ENCODE measurements at places on chromosomes 7 and 10.

DNA sequence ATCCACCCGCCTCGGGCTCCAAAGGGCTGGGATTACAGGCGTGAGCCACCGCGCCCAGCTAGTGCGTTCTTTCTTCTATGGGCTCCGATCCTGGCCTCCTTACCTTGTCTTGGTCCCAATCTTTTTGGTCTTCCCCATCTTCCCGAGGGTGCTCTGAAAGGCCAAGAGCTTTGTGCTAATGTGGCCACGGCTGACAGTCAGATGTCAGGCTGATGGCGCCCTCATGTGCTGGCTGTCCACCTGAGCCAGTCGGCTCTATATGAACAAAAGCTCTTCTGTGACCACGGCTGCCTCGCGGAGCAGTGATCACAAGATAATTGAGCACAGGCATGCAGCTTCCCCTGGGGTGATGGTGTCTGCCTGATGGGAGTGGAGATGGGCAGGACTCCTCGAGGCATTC is 11.0 kb upstream of the AHCYL2 start:
- DNase-seq: no peak

DNA sequence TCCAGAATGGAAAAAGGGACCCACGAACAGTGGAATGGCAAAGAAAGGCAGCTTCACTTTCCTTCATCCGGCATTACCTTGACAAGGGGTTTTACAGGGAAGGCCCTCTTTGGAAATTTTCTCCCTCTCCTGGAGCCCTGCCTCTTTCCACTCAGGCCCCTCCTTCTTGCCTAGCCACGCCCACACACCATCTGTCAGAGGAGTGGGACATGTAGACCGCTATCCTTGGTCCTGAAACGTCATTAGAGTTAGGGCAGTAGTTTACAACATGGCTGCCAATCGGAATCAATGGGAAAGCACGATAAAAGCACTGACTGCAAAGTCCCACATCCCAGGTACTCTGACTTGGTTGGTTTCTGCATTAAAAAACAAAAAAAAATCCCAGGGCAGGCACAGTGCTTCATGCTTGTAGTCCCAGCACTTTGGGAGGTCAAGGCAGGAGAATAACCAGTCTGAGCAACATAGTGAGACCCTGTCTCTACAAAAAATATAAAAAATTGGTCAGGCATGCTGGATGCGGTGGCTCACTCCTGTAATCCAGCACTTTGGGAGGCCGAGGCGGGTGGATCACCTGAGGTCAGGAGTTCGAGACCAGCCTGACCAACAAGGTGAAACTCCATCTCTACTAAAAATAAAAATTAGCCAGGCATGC is 96.4 kb downstream of the MARCHF5 start:
- DNase-seq: peak; percentile 48

DNA sequence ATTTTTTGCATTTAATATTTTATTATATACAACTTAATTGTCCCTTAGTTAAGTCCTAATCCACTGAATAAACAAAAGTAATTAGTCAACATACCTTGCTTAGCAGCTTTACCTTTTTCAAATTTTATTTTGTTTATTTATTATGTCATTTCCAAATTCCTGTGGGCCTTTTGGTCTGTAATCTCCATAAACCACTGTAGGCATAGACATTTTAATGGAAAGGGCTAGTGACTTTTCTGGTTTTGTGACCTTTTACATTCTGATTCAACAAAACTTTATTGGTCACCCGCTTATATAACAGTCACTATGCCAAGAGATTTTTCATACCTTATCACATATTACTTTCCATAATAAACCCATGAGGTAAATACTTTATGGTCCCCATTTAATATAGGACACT is 181.3 kb upstream of the PRPS1L1 start:
- no peak for DNase-seq

DNA sequence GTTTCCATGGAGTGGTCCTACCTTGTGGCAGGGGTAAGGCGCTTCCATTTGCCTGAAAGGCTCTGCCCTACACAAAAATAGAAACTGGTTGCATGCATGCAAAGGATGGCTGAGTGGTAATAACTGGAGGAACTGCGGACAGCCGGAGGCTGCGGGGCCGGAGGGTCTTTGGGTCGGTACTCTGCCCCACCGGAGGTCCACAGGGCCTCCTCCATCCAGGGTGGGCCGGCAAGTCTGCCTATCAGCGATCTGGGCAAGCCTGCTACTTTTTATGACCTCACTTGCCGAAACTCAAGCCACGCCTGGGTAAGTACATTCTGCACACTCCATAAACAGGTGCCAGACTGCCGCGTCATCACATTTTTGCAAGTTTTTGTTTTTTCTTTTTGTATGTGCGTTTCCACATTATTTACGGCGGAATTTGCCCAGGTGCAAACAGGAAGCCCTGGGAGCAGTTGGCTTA is 30.0 kb downstream of the TACC2 start:
- DNase-seq: no peak

GRCh38 chr7:74417419-74417971 is 36.2 kb upstream of the GTF2IRD1 start:
- peak; percentile 57 for DNase-seq

DNA sequence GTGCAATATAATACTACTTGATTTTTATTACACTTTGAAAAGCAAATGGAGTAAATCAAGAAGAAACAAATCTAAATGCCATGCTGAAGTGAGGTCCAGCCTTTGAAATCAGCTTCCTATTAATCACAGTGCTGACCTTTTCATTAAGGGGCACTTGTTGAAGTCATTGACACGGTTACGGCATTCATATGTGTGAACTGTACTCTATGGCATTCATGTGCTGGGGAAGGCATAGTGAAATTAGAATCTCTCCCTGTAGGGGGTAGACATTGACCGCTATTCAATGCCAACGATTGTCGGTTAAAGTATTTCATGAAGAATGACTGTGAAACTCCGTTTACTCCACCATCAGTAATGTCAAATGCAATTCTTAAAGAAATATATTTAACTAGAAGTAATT is 296.1 kb upstream of the SEMA3A start:
- no peak for DNase-seq

DNA sequence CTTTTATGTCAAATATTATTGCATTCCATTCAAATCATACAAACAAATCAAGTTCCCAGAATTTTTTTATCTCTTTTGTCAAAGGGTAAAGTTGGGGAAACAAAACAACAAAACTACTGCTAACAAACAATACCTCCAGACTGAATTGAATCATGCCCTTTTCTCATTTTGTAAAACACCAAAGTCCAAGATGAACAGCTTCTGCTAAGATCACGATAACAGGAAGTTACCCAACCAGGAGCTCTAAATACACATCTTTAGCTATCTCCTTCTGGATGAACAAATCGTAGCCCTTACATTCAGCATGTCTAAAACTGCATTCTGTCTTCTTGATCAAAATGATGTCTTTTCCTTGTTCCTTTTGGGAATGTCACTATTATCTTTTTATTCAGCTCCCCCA is 97.4 kb downstream of the CTTNBP2 start:
- DNase-seq: no peak

DNA sequence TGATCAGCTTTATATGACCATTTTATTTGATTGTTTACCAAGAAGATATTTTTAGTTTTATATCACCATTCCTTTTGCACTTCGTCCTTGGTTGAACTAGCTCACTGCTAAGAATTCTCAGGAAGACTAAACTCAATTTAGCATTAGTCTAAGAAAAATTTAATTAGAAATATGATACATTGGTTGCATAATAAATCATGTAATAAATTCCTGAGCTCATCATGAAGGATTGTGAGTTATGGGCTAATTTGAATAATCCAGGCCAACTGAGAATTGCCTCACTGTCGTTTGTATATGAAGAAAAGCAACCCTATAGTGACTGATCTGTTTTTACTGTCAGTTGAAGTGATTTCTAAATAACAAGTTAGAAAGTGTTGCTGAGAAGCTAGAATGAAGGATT is 725.5 kb downstream of the DNAJB9 start:
- no peak for DNase-seq

DNA sequence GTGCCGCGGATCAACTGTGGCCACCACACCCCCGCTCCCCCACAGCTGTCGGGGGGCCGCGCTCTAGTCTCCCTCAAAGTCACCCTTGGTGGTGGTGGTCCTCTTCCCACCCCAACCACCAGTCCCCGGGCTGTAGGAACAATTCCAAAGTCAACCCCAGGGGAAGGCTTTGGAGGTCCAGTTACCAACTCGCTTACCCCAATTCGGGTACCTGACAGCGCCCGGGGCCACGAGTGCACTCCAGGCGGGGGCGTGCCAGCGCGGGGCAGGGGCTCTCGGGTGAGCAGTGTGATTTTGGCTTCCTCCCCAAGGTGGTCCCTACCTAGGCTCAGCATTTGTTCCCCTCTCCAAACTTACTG is 584 bp upstream of the ZMIZ1 start:
- peak; percentile 52 for DNase-seq

GRCh38 chr10:93068411-93069244 is 5.1 kb upstream of the CYP26A1 start:
- no peak for DNase-seq

GRCh38 chr7:16753102-16753931 is at the start of gene TSPAN13:
TSPAN13 (plus strand) TSS chr7:16753755; CDS start chr7:16753968, 213 bp downstream.
- DNase-seq: peak; percentile 86

- DNase-seq: no peak
Observed at GRCh38 chr10:43293677-43294057, 26.8 kb upstream of the RASGEF1A start.

DNA sequence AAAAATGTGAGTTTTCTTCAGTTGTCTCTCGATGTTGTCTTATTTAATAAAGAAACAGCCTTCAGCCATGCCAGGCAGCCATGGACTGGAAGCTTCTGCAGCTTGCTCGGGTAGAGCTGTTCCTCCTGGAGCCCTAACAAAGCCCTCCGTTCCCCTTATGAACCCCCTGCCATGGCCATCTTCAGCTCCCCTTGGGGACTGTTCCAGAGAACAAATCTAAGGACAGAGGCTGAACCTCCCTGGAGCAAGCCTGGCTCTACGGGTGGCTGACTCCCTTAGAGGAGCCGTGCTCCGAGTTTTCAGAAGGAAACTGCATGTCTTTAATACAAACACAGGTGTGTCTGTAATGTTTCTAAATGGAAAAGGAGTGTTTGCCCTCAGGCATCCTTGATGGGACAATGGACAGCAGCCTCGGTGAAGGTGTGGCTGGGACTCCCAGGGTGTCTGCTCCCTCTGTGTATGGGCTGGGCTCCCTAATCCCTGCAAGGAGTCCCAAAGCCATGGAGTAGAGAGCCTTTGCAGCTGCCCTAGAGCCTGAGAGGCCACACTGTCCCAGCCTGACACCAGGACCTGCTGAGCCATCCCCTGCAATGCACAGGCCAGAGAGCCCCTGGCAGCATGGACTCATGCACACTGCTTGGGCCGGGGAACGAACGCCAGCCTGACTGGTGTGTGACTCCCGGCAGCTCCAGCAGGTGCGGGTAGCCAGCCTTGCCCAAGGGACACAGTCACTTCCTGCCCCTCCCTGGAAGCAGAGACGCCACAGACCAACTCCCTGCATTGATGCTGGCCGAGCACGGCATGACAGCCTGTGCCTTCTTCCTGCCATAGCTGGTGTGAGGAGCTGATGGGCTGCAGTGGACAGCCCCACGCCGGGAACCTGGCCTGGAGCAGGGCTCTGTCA is 381.8 kb downstream of the TCERG1L start:
- no peak for DNase-seq

GRCh38 chr7:124009321-124009720 is 23.5 kb downstream of the TMEM229A start:
- DNase-seq: no peak

- DNase-seq: no peak
Observed at GRCh38 chr10:82267014-82267413, 392.0 kb downstream of the NRG3 start.

DNA sequence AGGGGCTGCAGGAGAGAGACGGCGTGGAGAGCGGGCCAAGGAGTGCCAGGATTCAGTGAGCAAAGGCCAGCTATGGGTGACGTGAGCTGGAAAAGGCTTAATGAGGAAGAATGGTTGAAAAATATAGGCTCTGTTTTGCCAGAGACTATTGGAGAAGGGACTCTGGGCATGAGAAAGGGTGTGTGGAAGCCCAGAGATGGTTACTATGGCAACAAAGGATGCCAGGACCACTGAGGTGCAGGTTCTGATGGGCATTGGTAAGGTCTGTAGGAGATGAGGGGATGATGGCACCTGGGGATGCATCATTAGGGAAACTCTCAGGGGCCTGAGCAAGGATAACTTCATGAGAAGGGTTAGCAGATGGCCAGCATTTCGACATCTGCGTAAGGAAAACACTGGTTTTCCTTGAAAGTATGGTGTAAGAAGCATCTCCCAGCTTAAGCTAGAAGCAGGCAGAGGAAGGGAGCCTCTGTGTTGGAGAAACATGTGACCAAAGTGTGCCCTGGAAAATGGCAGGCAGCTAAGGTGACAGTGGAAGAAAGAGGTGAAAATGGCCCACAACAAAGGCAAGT is 21.6 kb upstream of the FAM180A start:
- DNase-seq: no peak

DNA sequence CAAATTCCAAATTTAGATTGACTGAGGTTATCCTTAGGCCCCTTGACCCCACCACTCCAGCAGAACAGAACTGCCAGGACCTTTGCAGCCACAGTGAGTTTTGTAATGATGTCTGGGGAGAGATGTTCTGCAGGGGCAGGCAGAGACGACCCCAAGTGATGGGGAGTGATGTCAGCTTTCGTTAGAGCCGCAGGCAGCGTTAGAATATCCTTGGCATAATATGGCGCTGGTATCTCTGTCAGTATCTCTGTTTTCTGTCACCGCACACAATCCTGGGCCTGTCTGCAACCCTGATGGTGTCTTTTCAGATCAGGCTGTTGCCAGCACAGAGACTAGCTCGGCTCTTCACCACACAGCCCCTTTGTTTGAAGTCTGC is 1083.6 kb downstream of the KCNMA1 start:
- DNase-seq: no peak

GRCh38 chr10:78626471-78626870 is 442.3 kb upstream of the ZMIZ1 start:
- DNase-seq: no peak

DNA sequence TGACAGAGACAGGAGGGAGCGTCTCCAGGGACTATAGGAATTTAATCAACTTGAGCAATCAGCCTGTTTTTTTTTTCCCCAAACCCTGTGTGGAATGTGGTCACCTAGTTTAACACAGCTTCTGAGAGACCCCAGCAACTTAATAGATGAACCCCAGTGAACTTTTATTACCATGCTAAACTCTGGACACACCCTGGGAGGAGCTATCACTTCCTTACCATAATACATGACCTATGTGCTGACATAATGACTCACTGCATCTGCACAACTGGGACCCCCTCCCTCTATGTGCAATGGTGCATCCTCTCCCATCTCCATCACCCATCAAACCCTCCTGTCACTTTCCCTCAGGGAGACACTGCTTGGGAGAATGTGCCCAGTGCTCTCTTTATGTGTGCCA is 83.7 kb downstream of the EPC1 start:
- no peak for DNase-seq

GRCh38 chr7:98166668-98166970 is 44.6 kb upstream of the BHLHA15 start:
- DNase-seq: no peak

DNA sequence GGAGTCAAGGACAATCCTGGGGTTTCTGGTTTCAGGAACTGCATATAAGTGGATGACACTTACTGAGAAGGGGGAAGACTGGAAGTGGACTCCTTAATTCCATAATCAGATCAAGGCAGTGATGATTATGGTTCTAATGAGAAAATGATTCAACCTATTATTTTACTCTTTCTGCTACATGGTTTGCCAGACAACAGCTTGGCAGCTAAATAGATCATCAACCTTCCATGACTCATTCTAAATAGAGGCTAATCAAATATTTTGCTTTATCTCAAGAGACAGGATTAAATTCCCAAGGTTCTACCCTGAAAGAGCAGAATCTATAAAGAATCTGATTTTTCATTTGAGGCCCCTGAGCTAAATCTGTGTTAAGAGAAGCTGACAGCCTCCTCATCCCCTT is 46.3 kb downstream of the CNNM1 start:
- no peak for DNase-seq

GRCh38 chr7:46152696-46153095 is 231.6 kb upstream of the IGFBP3 start:
- DNase-seq: no peak

GRCh38 chr7:101622609-101623173 is 6.4 kb downstream of the MYL10 start:
- no peak for DNase-seq

All from activated naive CD4-positive, alpha-beta T cell treated with anti-CD3 and anti-CD28 coated beads, Interleukin-2, amount 10 ng/mL, durations not matched to agents 7 days and 5 days (primary cell).